Hepatocyte (in vitro differentiated cells): ENCODE measurements at places on chromosomes 3 and 15. TPM values are rescaled to one million over a fixed set of nuclear protein-coding genes. Genes with fewer than 3 reads are reported as not detected.

GRCh38 chr3:113436809-113437208 lies 4.5 kb downstream of the CFAP44 start:
- peak; percentile 46 for DNase-seq

GRCh38 chr3:194672876-194673275 lies 885 bp upstream of the LSG1 start:
- no peak for DNase-seq

Gene GOLGA8G
- not detected in 2 replicates for total RNA-seq

Gene CYFIP1
- total RNA-seq, result 83.4 and 92.2 TPM in 2 replicates

- DNase-seq, result no peak
These were observed 274.0 kb downstream of the RYR3 start for GRCh38 chr15:33584797-33585196.

Gene TRPM1
- total RNA-seq, result not detected in 2 replicates

DNA sequence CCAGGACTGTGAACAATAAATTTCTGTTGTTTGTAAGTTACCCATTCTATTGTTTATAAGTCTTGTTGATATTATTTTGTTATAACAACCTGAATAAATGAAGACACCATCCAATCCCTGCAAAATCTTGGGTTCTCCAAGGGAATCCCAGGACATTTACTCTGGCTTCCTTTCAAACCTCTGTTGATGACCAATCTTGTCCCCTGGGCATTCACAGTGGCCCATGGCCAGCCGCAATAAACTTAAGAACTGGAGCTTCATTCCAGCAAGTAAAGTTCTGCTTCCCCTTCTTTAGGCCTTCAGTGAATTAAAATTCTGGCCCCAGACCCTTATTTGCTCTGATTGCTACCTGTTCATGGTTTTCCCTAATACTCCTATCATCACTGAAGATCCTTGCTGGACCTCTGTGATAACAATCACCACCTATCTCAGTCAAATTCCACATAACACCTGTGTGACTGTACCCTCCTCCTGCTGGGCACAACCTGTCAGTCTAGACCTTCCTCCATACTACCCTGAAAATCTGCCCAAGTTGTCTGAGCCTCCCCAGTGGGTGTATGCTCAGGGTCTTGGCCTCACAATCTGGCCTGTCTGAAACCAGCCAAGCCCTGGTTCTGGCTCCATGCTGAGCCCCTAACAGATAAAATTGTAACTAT lies 153.1 kb downstream of the SEMA6D start:
- no peak for DNase-seq

Gene PTH1R
- 13.9 and 14.5 TPM in 2 replicates for total RNA-seq

GRCh38 chr3:100401674-100402041 lies 319 bp downstream of the LNP1 start:
- DNase-seq, result peak; percentile 51

Gene TMEM43
- total RNA-seq, result 66.4 and 73.1 TPM in 2 replicates

DNA sequence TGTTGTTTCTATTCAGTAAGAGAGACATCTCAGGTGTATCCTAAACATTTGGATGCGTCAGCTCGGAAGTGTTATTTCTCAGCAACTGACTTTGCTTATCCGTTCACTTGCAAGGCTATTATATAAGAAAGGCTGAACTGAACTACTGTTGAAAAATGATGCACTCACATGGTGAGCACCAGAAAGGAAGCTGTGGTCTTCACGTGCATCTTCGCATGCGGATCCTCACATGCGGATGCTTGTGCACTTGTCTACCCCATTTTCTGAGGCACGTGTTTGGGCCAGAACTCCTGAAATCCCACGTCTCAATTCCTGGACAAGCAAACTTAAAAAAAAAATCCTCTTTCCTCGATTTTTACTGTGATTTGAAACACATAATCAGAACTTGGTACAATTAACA lies 63.2 kb downstream of the PDZRN3 start:
- DNase-seq, result no peak

- no peak for DNase-seq
These were observed 10.3 kb downstream of the RASGRP1 start for GRCh38 chr15:38554354-38554753.
